ENCODE measurements at places on chromosomes 13 and 19.
A peak's percentile ranks its signal among the peaks of the same experiment; 100 is the strongest.

DNA sequence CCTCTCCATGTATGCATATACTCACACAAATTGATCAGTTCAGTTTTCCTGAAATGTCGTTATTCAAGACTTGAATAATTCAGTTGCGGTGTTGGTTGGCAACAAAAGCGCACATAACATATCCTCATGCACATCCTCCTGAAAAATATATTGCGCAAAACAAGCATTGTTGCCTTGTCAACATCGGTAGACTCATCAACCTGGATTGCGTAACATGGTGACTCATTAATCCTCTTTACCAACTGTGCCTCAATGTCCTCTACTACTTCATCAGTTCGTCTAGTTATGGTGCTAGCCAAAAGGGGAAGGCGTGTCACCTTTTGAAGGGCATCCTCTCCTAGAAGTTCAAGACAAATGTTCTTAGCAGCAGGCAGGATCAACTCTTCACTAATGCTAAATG lies 357.7 kb downstream of the LMO7 start:
- DNase-seq = no peak

- DNase-seq = no peak
These were observed at the start of gene SNRPA for GRCh38 chr19:40750874-40751537. Gene SNRPA, plus strand, starts transcription at chr19:40751203. Its CDS starts 206 bp downstream, at chr19:40751409.

- DNase-seq = no peak
These were observed 10.2 kb upstream of the CBLC start for GRCh38 chr19:44767295-44768180.

DNA sequence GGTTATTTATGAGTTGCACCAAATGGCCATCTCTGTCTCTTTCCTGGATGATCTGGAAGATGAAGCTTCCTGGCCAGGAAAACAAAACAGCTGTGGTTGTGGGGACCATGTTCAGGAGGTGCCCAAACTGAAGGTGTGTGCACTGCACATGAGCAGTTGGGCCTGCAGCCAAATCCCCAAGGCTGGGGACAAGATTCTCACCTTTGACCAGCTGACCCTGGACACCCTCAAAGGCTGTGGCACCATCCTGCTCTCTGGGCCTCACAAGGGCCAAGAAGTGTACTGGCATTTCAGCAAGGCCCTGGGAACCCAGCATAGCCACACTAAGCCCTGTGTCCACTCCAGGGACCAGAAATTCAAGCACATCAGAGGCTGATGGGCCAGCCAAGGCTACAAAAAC lies 84.2 kb downstream of the KCNRG start:
- no peak for DNase-seq

DNA sequence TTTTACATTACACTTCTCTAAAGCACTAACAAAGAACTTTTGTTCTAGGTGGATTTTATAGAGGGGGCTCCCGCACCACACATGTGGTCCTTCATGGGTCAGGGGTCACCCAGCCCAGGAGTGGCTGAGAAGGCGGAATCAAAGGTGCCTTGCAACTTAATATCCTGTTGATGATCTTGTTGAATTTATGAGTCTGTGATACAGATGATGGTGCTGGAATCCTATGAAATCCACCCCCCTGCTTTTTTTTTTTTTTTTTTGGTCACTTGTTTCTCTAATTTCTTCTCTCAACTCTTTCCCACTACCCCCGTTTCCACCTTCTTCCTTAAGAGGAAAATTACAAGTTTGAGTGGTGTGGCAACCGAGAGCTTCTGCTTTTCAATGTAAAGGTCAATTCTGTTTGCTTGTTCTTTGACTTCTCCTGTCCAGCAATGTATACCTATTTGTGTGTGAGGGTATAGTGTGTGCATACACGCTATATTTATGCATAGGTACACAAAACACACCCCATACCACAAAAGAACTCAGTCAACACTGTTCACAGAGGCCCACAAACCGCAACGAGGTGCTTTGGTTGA lies 4.2 kb upstream of the ZIC2 start:
- no peak for DNase-seq

- no peak for DNase-seq
These were observed 12.1 kb downstream of the KLHL26 start for GRCh38 chr19:18648973-18649315.

GRCh38 chr19:17086834-17087233 lies 11.3 kb downstream of the MYO9B start:
- no peak for DNase-seq

GRCh38 chr19:44752816-44753625 lies 4.5 kb downstream of the BCL3 start:
- DNase-seq = no peak

DNA sequence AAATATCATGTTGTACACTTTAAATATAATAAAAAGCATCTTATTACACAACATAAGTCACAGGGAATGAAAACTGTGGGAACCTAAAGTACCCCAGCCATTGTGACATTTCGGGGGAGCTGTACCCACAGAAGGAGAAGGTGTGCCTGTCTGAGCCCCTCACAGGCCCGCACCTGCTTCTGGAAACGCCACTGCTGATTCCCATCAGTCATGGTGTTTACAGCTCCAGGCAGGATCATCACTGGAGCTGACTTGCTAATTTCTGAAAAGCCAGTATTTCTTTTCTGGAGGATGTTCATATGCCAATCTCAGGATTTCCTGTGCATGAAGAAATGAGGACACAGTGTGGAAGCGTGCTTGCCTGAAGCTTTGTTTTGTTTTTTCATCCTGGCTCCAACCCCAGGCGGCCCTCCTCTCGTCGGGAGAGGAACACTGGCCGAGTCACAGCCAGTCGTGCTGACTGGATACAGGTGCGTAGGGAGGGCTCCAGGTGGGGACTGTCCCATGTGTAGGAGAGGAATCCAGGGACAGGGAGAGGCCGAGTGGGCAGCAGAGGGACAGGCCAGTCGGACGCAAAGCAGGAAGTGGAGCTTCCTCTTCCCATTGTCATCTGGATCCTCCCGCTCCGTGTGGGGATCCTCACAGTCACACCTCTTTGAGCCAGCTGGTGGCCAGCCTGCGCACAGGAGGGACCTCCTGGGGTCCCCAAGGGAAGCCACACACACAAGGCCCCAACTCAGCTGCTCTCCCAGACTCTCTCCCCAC lies 4.2 kb upstream of the ATP12A start:
- DNase-seq = no peak

DNA sequence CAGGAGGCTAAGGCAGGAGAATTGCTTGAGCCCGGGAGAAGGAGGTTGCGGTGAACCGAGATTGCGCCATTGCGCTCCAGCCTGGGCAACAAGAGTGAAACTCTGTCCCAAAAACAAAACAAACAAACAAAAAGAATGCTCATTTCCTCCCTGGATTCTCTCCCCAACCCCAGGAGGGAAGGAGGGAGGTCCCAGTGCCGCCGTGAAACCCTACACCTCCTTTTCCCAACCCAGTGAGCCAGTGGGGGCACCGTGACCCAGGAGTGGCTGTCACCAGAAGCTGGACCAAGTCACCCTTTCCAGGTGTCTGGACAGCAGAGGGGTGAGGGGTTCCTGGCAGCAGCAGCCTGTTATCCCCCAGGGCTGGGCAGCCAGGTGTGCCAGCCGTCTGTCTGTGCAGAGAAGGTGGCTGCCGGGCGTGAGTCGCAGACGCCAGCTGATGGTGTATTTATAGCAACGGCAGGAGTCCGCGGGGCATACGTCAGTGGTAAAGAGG lies 23.5 kb downstream of the NFIC start:
- DNase-seq = no peak

- no peak for DNase-seq
These were observed 2.3 kb upstream of the MZF1 start for GRCh38 chr19:58575183-58576041.

DNA sequence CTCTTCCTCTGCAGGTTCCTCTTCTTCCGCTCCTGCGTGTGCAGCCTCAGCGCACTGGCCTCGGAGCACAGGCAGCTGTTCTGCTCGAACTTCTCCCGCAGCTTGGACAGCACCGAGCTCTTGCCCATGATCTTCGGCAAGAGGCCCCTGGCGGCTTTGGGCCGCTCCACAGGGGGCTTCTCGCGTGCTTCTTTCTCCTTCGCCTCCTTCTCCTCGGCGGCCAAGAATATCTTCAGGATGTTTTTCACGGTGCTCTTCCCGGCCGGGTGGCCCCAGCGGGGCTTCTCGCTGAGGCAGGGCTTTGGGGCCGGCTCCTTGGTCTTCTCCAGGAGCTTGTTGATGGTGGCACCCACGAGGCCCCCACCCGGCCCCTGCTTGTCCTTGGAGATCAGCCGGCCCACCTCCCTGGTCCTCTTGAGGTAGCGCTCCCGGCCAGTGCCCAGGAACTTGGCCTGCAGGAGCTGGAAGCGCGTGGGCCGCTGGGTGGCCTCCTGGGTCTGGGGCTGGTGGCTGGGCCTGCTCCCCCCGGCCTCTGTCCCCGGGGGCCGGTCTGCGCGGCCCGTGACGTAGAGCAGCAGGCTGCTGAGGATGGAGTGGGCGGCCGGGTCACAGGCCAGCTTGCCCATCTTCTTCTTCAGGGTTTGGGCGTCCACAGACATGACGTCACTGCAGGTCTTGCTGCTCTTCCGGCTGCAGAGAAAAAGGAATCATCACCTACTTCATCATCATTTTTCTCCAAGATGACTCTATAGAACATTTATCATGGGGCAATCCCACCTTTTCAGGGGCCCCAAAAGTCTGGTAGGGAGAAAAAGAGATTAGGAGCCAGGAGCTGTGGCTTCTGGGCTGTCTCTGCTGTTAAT lies 43.8 kb upstream of the GRTP1 start:
- no peak for DNase-seq

- DNase-seq = no peak
These were observed 44.4 kb downstream of the ELF1 start for GRCh38 chr13:40974460-40975407.

DNA sequence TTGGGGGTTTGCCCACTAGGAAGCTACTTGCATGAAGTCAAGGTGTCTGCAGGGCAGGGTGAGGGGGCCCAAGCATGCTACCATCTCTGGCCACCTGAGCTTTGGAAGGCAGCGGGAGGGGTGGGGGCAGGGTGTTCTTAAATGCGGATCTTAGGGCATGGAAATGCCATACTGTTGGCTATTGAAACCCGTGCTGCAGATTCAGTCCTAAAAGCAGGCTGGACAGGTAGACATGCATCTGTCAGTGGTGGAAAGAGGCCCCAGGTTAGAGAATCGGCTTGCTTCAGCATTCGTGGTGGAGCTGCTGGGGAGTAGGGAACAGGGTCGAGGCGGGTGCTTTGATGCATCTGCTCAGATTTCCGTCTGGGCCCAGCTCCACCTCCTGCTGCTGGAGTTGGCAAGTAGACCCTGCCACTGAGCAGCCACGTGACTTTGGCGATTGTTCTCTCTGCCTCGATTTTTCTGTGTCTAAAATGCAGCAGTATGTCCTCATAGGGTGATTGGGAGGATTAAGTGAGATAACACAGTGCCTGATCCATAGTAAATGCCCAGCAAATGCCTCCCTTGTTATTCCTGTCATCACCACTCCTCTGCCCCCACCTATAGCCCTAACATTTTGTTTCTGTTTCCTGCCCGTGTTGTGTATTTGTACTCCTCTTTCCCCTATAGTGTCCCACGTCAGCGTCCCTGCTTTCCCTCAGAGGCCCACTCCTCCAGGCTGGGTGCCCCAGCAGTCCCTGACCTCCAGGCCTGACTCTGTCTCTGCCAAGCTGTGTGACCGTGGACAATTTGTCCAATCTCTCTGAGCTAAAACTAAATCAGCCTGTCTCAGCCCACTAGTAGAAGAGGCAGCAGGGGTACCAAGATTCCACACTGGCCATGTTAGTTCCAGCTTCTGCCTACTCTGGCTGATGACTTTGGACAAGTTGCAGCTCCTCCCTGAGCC lies 5.8 kb downstream of the PPP1R37 start:
- DNase-seq = no peak

DNA sequence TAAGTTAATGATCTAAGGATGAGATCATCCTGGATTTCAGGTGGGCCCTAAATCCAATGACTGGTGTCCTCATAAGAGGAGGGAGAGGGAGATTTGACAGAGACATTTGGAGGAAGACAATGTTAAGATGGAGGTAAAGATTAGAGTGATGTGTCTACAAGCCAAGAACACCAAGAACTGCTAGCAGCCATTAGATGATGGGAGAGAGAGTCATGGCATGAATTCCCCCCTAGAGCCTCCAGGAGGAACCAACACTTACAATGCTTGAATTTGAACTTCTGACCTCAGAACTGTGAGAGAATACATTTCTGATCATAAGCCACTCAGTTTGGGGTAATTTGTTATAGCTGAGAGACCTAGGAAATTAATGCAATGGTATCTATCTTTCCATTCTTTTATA lies 68.1 kb upstream of the RFXAP start:
- no peak for DNase-seq

DNA sequence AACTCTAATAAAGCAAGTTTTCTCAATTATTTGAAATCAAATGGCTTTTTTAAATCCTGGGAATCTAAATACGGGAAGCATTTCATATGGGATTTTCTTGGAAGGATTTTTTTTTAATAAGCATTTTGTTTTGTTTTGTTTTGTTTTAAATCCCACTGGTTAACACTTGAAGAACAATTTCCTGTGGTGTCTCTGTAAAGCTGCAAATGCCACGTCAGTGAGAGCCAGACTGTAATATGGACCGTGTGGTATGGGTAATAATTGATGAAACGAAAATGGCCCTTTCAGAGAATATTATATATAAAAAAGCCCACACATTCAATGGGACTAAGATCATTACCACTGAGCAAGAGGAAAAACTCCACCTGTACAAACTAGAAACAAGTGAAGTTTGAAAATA lies 33.9 kb upstream of the MIR17HG start:
- no peak for DNase-seq

- DNase-seq = no peak
These were observed 29.0 kb upstream of the NBEA start for GRCh38 chr13:34913040-34913439.

DNA sequence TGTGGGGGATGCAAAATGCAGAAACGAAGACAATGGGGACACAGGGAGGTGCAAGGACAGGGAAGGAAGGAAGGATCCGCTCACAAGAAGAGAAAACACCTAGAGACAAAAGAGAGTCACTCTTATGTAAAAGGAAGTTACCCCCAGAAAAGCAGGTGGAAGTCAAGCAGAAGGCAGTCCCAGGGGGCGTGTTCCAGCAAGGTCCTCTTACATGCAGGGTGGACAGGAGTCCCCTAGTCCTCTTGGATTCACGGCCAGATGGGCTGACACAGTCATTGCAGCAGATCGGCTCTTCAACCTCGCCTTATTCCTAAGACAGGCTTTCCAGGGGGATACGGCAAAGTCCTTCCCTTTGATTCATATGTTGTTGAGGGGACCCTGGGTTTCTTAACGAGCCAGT lies 83.9 kb upstream of the SPATA13 start:
- DNase-seq = no peak

GRCh38 chr19:50728084-50728737 lies 5.0 kb downstream of the CLEC11A start:
- no peak for DNase-seq

GRCh38 chr13:29754473-29754806 lies 96.0 kb downstream of the UBL3 start:
- DNase-seq = no peak

- peak; percentile 32 for DNase-seq
These were observed at the start of gene ENOX1 for GRCh38 chr13:43786766-43787517. Gene ENOX1, minus strand, starts transcription at chr13:43786972.

- no peak for DNase-seq
These were observed 83.5 kb downstream of the SLC7A1 start for GRCh38 chr13:29511980-29512379.
